ENCODE measurements at places on chromosomes 2 and 18. TPM values are rescaled to one million over a fixed set of nuclear protein-coding genes. Genes with fewer than 3 reads are reported as not detected.

GRCh38 chr2:129775952-129776653 lies 203.4 kb upstream of the RAB6C start:
- no peak for DNase-seq

DNA sequence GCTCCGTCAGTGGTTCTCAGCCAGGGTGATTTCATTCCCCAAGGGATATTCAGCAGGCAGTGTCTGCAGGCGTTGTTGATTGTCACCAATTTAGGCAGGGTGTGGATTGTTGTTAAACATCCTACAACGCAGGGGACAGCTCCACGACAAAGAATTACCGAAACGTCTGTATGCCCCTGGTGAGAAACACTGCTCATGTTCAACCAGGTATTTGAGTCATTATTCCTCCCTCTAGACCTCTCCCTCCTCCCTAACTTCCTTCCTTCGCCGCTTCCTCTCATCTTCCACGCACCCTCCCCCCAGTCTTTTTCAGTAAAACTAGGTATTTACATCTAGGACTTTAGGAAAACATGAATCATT lies 50.8 kb downstream of the NCK2 start:
- no peak for DNase-seq

DNA sequence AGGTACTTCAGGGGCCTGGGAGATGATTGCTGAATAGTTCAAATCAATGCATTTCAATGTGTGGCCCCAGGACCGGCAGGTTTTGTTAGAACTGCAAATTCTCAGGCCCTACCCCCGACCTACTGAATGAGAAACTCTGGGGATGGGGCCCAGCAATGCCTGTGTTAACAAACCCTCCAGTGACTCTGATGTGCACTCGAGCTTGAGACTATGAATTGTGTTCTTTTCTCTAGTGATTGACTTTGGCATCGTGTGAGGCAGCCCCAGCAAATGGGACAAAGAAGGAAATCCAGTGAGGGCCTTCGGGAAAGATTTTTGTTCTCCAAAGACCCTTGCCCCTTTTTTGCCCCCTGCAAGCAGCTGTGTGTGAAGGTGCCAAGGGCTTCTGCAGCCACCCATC lies 22.4 kb downstream of the ALK start:
- DNase-seq: no peak

DNA sequence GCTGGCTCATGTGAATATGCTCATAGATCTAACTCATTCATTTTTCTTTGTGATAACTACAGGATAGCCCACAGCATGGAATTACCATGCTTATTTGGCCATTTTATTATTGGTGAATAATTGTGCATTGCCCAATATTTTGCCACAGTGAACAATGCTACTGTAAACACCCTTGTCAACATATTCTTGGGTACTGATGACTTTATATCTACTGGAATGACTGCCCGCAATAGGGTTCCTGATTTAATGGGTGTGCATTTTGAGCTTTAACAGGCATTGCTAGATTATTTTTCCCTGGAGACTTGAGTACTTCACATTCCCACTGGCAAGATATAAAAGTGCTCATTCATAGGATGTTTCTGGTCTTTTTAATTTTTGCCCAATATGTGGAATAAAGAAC lies 42.7 kb upstream of the EVA1A start:
- no peak for DNase-seq

- no peak for DNase-seq
These were observed 553.3 kb downstream of the ARHGAP15 start for GRCh38 chr2:143682436-143683055.

DNA sequence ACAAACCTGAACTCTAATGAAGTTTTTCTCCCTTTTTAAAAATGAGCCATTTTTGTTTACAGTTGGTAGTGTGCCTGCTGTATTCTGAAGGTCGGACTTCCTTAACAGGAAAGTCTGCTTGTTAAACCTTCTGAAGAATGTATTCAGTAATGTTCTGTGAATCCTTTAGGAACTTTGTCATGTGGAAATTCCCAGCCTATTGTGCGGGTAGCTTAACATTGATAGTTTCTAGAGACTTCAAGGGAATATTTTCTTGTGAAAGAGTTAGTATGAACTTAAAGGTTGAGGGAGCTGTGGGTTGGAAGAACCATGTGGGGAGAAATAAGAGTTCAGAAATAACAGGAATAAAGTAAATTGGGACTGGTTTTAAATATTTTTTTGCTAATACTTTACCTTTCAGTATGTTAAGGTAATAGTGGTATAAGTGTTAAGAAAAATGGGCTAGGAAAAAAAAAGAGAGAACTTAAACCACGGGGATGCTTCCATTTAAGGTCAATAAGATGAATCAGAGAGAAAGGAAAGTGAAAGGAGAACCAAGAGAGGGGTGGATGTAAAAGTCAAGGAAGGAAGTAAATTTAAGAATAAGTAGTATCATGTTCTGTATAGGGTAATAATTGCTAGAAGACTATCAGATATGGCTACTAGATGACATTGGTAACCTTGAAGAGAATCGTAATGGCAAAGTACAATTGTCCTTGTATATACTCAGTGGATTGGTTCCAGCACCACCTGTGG lies 90.5 kb downstream of the PMS1 start:
- no peak for DNase-seq

- no peak for DNase-seq
These were observed 7.9 kb downstream of the MTERF4 start for GRCh38 chr2:241094172-241094571.

- DNase-seq: no peak
These were observed 41.7 kb upstream of the CELF4 start for GRCh38 chr18:37607281-37607680.

PLCD4 gene
- total RNA-seq: 6.6 TPM

DNA sequence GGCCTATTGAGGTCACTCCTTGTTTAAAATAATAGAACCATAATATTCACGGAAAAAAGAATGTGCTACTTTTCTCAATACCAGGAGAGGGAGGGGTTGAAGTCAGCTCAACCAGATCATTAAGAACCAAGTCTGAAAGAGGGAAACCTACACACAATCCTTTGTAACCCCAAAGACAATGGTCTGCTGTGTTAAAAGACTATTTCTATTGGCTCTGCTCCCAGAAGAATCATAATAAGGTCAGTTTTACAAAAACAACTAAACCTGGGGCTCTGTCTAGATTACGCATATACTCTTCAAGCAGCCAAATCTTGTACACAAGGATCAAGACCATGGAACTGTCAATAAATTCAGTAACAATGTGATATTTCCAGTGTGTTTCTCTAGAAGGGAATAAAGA lies 177.2 kb upstream of the CRIM1 start:
- DNase-seq: no peak

GRCh38 chr2:206783718-206784117 lies 18.3 kb downstream of the FASTKD2 start:
- DNase-seq: peak; percentile 33

ASAP2 gene
- 66.1 TPM for total RNA-seq

AGXT gene
- total RNA-seq: not detected

GRCh38 chr2:69639266-69639665 lies 4.3 kb downstream of the AAK1 start:
- DNase-seq: no peak

GRCh38 chr2:199911052-199911876 lies at the start of gene C2orf69:
Gene C2orf69 (plus strand): TSS chr2:199911293. CDS start chr2:199911439, 146 bp downstream.
- DNase-seq: peak; percentile 97

SERPINB10 gene
- total RNA-seq: not detected

DNA sequence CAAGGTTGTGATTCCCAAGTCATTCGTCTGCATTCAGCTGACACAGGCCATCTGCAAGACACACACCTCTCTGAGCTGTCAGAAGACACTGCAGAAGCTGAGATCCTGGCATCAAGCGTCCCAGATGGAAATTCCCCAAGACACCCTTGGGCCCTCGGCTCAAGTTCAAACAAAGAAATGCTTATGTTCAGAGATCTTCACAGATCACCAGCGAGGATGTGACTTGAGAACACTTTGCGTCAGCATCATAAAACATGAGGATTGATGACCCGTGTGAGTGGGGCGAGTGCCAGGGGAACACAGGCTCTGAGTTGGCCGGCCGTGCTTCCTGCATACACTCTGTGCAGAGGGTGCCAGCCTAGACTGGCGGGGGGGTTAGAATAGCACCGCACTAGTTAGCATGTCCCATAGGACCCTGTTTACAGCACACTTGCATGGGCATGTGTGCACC lies 36.8 kb downstream of the KCNIP3 start:
- peak; percentile 78 for DNase-seq

DNA sequence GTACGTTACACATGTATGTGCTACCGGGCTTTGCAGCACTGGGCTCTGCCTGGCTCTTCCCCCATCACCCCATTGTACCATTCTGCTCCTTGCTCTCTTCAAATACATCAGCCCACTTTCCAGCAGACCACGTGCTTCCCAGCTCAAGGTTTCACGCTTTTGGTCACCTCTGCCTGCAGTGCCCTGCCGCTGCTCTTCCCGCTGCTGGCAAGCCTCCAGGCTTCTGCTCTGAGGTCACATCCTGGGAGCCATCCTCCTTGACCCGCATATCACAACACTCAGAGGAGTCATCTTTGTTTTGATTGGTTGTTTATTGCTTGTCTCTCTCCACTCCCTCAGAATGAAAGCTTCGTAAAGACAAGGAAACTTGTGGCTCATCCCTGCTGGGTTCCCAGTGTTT lies 34.1 kb downstream of the KIF5C start:
- peak; percentile 54 for DNase-seq

GRCh38 chr2:188931361-188931760 lies 42.8 kb upstream of the COL3A1 start:
- DNase-seq: no peak

- no peak for DNase-seq
These were observed 4.4 kb upstream of the DSC3 start for GRCh38 chr18:31046916-31047315.

EPB41L3 gene
- under 0.01 TPM for total RNA-seq

- no peak for DNase-seq
These were observed 139.8 kb downstream of the GLI2 start for GRCh38 chr2:120875431-120875830.

DNA sequence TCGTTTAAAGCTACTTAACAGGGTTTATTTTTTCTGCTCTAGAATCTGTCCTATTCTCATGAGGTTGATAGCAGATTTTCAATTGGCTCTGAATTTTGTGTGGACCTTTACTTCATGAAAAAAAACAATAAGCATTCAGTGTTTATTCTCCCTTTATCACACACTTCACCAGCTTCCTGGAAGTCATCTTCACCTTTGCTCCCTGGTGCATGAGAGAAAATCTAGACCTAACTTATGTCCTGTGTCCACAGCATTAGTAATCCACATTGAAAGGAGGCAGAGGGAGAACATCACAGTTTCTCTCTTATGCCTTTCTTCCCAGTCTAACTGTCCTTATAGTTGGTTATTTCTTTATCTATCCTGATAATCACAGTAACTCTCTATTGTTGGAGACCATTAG lies 316.1 kb downstream of the PTH2R start:
- DNase-seq: no peak

DNA sequence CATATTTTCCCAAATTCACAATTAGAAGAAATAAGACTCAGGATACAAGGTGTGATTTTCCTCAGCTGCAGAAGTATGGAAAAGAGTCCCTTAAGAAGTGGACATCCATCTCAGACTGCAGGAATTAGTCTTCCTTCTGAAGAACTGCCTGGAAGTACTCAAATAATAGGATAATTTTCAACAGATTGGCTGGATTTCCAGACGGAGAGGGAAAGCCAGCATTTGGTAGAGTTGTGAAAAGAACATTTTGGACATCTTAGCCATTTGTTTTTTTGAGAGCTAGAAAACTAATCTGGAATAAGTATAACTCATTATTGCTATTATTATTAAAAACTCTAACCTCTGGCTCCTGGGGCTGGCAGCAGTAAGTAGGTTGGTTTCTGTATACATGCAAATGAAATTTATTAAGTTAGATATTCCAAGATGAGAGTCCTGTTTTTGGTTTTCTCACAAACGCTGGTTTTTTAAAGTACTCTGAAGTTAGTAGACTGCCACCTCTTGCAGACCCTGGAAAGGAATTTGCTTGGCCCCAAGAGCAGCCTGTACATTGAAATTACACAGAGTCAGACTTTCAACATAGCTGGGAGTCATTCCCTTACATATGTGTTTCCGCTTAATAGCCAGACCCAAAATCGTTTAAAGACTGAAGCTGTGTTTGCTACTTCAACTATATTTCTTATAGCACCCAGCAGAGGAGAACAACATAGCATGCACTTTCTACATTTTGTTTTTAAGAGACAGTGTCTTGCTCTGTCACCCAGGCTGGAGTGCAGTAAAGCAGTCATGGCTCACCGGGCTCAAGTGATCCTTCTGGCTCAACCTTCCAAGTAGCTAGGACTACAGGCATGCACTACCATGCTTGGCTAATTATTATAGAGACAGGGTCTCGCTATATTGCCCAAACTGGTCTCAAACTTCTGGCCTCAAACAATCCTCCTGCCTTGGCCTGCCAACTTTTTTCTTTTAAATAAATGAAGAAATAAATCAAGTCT lies 142.4 kb downstream of the THADA start:
- no peak for DNase-seq

DNA sequence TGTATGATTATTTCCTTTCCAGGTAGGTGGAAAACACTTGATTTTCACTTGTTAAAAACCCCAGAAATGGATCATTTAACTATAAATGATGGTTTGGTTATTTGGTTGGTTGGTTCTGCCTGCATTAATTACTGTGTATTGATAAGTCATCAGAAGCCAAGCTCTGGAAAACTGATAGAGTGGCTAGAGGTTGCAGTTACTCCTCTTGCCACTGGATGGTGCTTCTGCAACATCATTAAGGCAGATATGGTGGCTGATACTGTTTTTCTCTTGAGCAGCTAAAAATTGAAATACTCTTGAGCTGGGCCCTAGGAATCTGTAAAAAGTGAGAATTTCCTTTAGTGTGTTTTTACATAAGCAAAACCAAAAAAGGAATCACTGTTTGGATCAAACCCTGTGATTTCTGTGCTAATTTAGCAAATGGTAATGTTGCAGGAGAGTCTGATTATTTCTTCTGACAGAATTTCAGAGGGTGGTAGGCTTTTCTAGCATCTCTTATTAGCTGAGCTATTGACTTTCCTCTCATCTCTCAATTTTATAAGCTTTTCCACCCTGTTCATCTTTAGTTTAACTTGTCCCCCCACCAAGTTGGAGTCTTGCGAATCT lies 54.3 kb downstream of the RAB10 start:
- peak; percentile 17 for DNase-seq

- no peak for DNase-seq
These were observed 27.4 kb downstream of the MPPE1 start for GRCh38 chr18:11880586-11881304.

GRCh38 chr2:99451686-99452085 lies 38.1 kb downstream of the REV1 start:
- no peak for DNase-seq

Measured in LHCN-M2 (cell line).